ENCODE measurements at places on chromosomes 4 and X.

DNA sequence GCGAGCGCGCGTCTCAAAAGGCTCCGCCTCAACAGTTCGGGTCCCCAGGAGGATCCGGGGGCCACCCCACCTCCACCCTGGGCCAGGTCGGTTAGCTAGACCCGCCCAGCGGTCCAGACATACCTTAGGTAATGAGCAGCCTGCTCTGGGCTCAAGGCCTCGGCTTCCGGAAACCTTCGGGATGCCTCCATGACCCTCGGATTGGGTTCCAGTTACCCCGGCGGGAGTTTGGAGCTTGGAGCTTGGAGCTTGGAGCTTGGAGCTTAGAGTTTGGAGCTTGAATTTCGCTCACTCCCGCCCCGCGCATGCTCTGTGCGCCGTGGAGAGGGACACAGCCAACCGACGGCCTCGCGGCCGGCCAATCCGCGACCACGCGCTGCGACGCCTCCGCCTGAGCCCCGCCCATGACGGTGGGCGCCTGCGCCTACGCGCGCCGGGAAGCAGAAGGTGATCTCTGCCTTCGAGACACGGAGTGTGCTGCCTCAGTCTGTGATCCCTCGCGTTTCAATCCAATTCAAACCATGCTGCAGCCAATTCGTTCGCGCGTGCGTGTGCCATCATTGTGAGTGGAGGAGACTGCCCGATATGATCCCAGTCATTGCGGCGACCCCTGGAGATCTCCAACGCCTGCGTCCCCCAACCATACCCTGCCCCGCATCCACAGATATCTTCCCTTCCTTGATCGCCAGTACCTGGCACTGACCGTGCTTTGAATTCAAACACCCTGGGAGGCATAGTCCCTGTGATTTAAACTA is at the start of gene ERCC6L:
Gene ERCC6L (minus strand): TSS at position 307 of the 755 bp plus-strand sequence. CDS start 116 bp downstream, at position 191.
- peak; percentile 93 for DNase-seq

DNA sequence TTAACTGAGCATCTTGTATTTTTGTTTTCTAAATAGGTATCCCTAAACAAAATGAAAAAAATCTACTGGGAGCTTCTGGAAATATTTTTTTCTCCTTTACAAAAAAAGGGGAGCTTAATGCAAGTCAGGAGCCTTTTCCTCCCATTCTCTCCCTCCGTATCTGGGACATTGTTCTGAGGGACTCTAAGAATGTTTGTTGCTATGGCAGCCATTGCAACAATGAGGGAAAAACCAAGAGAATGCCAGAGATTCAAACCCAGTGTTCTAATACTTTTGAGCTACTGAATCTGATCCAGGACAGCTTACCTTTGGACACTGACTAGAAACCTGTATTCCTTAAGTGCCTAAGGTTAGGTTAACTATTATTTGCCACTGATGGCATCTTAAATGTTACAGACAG is 485.7 kb upstream of the HS3ST1 start:
- no peak for DNase-seq

DNA sequence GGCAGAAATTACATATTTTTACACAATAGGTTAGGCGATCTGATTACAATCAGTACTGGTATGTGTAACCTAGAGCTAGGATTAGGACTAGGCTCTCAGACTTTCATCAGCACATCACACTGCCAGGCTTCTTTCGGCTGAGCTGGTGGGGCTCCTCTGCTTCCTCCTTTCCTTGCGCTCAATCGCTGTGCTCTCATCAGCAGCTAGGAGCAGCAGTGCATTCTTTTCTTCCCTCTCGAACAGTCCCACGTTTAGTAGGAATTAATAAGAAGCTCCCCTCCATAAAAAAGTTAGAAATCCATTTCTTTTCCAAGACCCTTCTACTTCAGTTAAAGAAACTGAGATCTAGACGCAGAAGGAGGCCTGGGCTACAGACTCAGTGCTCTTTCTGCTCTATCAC is 350.4 kb downstream of the SPRY1 start:
- peak; percentile 62 for DNase-seq

- no peak for DNase-seq
Measured at GRCh38 chr4:38180456-38180855, 220.3 kb downstream of the PTTG2 start.

GRCh38 chr4:66376921-66377320 is 706.6 kb upstream of the EPHA5 start:
- DNase-seq = no peak

- DNase-seq = no peak
Measured at GRCh38 chr4:15500701-15501100, 31.0 kb downstream of the CC2D2A start.

DNA sequence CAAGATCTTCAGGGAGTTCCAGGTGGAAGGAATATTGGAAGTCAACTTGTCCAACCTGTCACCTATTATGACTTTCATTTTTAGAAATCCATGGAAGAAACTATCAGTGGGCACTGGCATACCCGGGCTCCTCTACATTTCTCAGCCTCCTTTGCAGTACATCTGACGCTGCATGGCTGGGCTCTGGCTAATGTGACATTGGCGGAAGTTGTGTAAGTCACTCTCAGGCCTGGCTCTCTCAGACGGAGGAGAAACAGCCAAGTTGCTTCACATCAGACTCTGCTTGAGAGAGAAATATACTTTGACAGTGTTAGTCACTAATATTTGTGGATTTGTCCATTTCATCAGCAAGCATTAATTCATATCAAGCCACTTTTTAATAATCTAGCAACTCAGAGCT is 4.5 kb downstream of the DCHS2 start:
- no peak for DNase-seq

DNA sequence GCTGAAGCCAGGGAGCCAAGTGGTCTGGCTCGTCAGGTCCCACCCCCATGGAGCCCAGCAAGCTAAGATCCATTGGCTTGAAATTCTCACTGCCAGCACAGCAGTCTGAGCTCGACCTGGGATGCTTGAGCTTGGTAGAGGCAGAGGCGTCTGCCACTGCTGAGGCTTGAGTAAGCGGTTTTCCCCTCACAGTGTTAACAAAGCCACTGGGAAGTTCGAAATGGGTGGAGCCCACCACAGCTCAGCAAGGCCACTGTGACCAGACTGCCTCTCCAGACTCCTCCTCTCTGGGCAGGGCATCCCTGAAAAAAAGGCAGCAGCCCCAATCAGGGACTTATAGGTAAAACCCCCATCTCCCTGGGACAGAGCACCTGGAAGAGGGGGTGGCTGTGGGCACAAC is 353.8 kb downstream of the NAP1L3 start:
- DNase-seq = no peak

DNA sequence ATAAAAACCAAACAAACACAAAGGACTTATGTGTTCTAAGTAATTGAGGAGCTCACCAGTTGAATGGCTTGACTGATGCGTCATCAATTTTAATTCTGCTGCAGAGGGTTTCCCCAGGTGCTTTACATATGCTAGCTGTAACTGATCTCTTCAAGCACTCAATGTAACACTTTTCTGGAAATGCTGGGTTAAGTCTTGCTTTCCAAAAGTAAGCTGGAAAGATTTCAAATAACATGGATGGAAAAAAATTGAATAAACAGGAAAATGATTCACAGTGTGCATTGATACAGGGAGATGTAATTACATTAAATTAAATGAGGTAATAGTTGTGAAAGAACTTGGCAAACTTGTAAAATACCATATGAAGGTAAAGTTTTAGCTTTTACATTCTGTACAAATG is 186.7 kb upstream of the WDFY3 start:
- DNase-seq = no peak

DNA sequence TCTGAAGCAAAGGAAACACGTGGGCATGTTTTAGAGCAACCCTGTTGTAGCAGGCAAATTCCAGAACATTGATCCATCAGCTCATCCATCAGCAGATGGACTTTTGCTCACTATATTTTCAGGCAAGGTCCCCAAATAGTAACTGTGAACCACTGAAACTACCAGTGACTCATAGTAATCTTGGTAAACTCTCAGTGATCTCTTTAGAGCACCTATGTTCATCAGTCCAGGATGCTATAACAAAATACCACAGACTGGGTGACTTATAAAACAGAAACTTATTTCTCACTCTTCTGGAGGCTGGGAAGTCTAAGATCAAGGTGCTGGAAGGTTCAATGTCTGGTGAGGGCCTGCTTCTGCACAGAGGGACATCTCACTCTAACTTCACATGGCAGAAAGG is 28.9 kb upstream of the BTC start:
- DNase-seq = no peak

DNA sequence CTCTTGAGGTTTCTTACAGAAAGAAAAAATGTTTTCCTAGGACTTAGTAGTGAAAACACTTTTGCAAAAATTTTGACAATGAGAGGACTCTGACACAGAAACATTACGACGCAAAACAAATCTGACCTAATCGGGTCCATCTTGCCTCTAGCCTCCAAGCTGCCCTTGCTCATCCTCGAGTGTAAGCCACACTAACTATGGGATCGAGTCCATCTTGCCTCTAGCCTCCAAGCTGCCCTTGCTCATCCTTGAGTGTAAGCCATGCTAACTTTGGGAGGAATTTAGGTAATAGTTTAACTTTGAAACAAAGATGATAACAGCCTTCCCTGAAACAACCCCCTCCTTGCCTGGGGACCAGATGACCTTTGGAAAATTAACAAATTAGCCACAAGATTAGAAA is 100.3 kb upstream of the FRG1 start:
- no peak for DNase-seq

GRCh38 chrX:56382278-56382677 is 150.1 kb downstream of the KLF8 start:
- no peak for DNase-seq

DNA sequence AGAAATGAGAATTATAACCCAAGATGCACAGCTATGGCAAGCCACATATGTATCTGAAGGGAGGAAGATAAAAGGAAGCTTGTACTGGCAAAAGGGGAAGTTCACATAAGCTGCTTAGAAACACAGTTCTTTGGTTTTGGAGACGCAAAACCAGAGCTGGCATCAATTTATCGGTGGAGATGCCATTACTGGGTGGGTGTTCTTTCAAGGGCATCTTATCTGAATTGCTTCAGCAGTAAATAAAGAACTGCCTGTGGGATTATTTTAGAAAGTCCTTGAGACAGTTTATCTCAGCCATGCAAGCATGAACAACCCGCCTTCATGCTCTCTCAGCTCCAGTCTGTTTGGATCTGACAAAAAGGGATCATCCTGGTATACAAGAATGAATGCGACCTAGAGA is 60.8 kb downstream of the DDX60 start:
- DNase-seq = peak; percentile 97

DNA sequence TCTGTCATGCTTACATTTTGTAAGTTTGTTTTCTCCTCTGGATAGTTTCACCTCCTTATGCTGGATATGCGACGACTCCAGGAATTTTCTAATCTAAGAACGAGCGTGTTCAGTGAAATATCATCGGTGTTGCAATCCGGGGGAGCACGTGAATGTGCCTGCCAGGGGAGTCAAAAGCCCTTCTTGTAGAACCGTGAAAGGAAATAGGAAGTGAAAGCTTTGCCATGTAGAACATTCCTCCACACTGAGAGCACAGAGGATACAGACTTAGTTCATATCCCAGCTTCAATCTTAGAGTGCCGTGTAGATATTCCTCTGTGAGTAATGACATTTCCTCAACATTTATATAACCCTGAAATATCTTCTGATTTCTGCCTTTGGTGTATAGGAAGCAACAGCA is 121.2 kb downstream of the VEGFC start:
- DNase-seq = no peak

- no peak for DNase-seq
Measured at GRCh38 chrX:44447214-44447613, 95.4 kb downstream of the FUNDC1 start.

DNA sequence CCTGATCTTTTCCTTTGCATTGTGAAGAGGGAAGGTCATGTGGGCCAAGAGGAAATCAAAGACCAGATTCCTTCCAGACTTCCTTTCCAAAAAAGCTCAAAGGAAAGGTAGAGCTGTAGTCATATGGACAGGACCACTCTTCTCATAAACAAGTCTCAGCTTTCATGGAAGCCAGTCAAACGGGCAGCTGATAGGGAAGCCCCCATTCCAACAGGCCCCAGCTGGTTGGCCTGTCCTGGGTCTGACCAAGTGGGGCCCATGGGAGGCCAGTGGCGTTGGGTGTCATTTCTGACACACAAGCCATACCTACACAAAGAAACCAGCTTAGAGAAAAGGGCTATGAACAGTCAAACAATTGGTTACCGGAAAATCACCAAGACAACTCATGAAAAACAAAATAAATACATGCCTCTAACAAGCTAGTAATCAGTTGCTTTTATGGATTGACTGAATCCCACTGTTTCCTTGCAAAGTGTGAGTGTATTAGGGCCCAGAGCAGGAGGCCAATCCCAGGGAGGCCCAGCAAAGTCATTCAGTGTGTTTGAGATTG is 149.6 kb upstream of the MAMLD1 start:
- no peak for DNase-seq

- DNase-seq = no peak
Measured at GRCh38 chr4:73964862-73965611, 16.8 kb downstream of the PF4 start.

DNA sequence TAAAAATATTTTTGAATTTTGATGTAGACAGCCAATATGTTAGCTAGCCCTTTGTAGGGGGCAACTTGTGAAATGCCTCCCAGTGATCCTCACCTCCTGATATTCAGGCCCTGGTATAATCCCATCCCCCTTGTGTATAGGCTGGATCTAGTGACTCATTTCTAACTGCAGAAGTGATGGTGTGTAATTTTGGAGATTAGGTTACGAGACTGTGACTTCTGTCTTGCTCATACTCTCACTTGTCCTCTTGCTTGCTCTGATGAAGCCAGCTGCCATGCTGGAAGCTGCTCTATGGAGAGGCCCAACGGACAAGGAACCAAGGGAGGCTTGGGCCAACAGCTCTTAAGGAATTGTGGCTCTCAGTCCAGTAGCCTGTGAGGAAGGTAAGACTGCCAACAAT is 61.7 kb downstream of the GPR82 start:
- no peak for DNase-seq

- DNase-seq = peak; percentile 21
Measured at GRCh38 chr4:83716874-83717273, 181.0 kb downstream of the GPAT3 start.

DNA sequence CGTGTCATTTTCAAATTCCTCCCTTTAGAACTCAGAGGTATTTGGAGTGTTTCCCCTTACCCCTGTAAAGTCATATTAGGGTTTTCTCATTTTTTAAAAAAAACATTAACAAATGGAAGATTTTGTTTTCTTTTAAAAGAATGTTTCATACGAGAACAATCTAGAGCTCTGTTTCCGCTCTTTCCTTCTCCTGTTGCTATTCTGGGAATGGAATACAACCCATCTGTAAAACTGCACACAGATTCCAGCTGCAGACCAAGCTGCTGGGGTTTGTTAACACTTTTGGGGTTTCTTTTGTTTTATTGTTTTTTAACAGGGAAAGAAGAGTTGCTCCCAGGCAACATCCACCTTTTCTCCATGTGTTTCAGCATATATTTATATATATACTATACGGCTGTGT is 61.3 kb downstream of the HCCS start:
- DNase-seq = no peak

- DNase-seq = no peak
Measured at GRCh38 chr4:27248829-27249228, 388.2 kb downstream of the STIM2 start.

- DNase-seq = no peak
Measured at GRCh38 chr4:159227984-159228383, 125.1 kb downstream of the RAPGEF2 start.

GRCh38 chr4:128661479-128661878 is 148.0 kb upstream of the JADE1 start:
- no peak for DNase-seq

Measured in hematopoietic multipotent progenitor cell treated with erythropoietin and hydrocortisone succinate and interleukin-3 and kit ligand, for 4 days (in vitro differentiated cells).